ENCODE measurements at places on chromosomes 2 and 18. TPM values are rescaled to one million over a fixed set of nuclear protein-coding genes. Genes with fewer than 3 reads are reported as not detected.

Gene PLB1
- polyA plus RNA-seq = 0.38 TPM

DNA sequence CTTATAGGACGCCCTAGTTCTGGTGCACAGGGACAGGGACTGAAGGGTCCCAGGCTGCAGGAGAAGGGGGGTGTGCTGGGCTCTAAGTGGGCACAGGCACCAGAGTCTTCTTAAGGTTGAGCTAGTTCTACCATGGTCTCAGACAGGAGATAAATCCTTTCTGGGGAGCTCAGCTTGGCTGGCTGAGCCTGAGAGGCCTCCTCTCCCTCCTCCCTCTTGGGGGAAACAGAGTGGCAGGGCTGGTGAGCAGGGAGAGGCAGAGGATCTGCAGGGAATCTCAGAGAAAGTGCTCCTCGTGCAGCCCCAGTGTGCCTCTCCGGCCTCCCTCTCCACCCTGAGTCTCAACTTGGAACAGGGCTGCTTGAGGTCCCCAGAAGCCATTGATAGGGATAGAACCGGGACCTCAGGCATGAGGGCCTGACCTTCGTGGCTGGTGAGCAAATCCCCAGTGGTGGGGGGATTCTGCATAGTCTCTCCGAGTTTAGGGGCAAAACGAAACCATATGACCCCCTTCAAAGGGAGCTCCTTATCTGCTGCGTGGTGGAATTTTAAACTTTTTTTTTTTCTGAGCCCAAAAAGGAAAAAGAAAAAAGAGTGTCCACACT, 2.0 kb downstream of the GDF7 start:
- no peak for DNase-seq

- no peak for DNase-seq
Measured at GRCh38 chr18:63379639-63379962, 12.6 kb upstream of the KDSR start.

DNA sequence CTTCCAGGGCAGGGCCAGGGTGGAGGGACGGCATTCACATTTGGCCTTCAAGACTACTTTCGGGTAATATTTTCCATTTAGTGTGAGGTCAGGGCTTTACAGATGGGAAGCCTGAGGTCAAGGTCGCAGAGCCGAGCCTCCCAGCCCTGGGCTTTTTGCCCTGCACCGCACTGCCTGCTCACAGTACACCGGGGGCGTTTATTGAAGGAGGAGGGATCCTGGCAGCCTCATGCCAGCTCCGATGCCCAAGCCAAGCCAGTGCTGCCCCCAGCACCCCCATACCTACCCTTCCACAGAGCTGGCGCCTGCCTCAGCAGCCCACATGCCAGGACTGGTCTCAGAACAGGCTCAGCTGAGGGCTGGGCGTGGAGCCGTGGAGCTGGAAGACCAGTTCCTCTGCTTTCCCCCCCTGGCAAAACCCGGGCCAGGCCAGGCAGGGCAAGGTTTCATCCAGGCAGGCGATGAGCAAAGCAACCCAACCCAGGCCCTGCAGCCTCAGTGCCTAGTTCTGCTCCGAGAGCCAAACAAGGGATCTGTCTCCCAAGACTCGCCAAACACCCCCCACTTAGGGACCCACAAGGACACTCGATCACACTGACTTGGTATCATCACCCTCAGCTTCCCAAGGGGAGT, 11.9 kb downstream of the SDC1 start:
- no peak for DNase-seq

DNA sequence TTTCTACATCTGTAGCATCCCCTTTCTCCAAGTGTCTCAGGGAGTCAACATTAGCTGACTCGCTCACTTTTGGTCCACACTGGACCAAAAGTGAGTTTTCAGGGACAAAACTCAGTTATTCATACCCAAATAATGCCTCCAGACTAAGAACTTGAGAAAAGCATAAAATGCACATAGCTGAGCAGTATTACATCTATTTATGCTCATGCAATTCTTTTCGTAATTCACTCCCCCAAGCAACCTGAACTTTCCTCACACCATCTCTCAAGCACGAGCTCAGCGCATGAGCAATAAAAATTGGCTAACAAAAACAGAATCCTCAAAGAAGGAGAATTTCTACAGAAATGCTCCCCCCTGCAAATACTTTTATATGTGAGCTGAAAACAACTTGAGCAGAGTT, 17.0 kb downstream of the SFT2D3 start:
- no peak for DNase-seq

GRCh38 chr2:174595116-174595809, 2.3 kb downstream of the WIPF1 start:
- DNase-seq = no peak

DNA sequence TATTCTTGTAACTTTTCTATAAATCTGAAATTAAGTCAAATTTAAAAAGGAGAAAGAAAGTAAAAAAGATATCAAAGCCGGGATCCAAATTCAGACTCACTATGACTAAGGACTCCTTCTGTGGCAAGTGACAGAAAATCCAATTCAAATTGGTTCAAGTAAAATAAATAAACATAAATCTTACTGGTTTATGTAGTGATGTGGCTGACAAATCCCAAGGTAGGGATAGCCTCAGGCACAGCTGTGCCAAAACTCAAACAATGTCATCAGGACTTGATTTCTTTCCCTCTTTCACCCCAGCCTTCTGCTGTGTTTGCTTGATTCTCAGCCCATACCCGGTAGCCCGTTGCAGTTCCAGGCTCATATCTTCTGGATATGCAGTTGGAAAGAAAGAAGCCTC, 284.6 kb downstream of the SP3 start:
- DNase-seq = no peak

DNA sequence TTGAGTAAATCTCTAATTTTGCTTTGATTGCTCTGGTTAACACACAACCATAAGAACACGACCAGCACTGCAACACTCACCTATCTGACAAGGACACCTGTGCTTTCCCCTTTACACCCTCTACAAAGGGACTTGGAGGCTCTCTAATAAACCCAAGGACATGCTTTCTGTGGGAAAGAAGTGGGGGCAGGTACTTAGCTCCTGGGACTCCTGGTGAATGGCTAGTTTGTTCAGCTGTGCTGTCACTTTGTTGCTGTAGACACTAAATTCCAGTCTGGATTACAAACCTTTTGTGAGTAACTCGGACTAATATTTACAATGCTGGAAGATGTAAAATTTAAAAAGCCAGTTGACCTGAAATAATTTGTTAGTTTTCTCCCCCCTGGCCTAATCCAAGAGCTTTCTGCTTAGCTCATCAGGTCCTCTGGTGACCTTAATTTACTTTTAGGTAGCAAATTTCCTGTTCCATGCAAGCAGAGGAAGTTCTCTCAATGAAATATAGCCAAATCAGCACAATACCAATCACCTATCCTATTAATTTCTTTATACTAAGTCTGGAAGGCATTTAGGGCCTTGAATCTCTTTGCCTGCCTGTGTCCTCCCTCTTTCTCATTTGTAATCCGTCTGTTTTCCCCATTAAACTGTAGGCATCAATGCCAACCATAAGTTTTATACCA, 67.5 kb downstream of the PLCL1 start:
- DNase-seq = no peak

Gene GLI2
- 8.1 TPM for polyA plus RNA-seq

DNA sequence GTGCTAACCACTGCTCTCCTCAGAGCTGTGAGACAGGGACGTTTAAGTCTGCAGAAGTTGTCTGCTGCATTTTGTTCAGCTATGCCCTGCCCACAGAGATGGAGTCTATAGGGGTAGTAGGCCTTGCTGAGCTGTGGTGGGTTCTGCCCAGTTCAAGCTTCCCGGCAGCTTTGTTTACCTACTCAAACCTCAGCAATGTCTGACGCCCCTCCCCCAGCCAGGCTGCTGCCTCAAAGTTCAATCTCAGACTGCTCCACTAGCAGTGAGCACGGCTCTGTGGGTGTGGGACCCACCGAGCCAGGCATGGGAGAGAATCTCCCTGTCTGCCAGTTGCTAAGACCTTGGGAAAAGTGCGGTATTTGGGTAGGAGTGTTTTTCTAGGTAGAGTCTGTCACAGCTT, 387.8 kb upstream of the SLC39A10 start:
- DNase-seq = no peak

- DNase-seq = no peak
Measured at GRCh38 chr2:1704631-1705556, 39.4 kb downstream of the PXDN start.

All from BJ (cell line).